Activated CD4-positive, alpha-beta memory T cell treated with anti-CD3 and anti-CD28 coated beads for 36 hours (primary cell): ENCODE measurements at places on chromosomes 11 and 22.
A peak's percentile ranks its signal among the peaks of the same experiment; 100 is the strongest.

DNA sequence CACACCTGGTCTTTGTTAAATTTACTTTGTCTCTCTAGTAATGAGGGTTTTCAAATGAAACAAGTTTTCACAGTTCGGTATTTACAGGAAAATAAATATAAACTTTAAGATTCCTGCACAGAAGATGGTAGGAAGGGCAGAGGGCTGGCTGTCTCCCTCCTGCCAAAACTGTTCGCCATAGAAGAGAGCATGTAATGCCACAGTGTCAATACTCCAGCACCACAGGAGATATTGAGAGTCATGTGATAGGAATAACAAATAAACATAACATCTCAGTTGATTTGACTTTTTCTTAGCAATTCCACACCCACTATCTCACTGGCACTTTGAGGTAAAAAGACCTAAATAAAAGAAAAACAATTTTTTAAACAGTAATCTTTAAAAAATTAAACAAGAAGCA, 100.9 kb downstream of the MRTFA start:
- H3K4me3 ChIP-seq, result no peak overlapping the region
- peaks cover 2% of the 10 kb centered on the region for H3K36me3 ChIP-seq
- H3K4me1 ChIP-seq, result peaks cover 55% of the 10 kb centered on the region
- H3K27ac ChIP-seq, result peak overlapping the region; percentile 83
- no peak for DNase-seq
- no peaks in the 10 kb centered on the region for H3K27me3 ChIP-seq

DNA sequence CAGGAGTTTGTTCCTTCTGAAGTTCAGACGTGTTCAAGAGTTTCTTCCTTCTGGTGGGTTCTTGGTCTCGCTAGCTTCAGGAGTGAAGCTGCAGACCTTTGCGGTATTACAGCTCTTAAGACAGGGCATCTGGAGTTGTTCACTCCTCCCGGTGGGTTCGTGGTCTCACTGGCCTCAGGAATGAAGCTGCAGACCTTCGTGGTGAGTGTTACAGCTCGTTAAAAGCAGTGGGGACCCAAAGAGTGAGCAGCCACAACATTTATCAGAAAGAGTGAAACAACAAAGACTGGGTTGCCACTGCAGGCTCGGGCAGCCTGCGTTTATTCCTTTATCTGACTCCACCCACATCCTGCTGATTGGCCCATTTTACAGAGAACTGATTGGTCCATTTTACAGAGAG, 373.1 kb downstream of the ETS1 start:
- DNase-seq, result no peak
- no peaks in the 10 kb centered on the region for H3K27me3 ChIP-seq
- no peaks in the 10 kb centered on the region for H3K36me3 ChIP-seq
- no peak overlapping the region for H3K4me3 ChIP-seq

DNA sequence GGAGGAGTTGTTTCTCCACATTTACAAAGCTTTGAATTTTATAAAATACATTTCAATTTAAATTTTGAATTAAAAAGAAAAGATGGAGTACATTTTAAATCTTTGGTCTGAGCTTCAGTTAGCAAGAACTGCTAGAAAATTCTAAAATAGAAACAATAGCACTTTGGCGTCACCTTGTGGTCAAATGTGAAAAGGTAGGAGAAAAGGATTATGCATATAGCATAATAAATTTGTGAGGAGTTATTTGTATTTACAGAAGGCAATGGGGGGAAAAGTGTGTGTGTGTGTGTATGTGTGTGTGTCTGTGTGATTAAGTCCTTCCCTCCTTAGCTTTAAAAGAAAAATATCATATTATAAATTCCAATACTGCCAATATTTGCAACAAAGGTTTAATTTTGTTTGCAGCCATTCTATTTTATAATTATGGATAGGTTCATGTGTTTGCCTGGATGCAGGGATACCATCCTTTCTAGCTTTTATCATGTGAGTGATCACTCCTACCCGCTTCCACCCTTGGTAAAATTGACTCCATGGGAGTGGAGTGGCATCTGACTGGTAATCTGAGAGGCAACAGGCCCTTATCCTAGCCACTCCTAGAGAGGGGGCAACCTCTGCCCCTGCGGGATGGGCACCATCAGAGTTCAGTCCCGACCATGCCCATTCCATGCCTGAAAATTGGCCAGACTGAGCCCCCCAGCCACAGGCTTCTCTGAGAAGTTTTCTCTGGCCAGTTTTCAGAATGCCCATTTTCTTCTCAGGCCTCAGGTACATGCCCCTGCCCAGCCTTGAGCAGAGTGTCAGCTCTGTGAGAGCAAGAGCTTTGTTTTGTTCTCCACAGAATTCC, 13.6 kb upstream of the LGR4 start:
- DNase-seq, result no peak
- no peak overlapping the region for H3K27ac ChIP-seq

GRCh38 chr22:29032014-29032475, 29.6 kb downstream of the C22orf31 start:
- H3K36me3 ChIP-seq, result no peaks in the 10 kb centered on the region
- H3K4me3 ChIP-seq, result no peak overlapping the region
- H3K27me3 ChIP-seq, result peaks cover 33% of the 10 kb centered on the region
- H3K27ac ChIP-seq, result no peak overlapping the region
- DNase-seq, result no peak
- peaks cover 8% of the 10 kb centered on the region for H3K4me1 ChIP-seq

- no peak overlapping the region for H3K4me3 ChIP-seq
- DNase-seq, result no peak
- peaks cover 4% of the 10 kb centered on the region for H3K4me1 ChIP-seq
- H3K36me3 ChIP-seq, result no peaks in the 10 kb centered on the region
Observed at GRCh38 chr11:63022441-63022840, 6.8 kb upstream of the SLC22A8 start.

- no peaks in the 10 kb centered on the region for H3K4me1 ChIP-seq
- peaks cover 1% of the 10 kb centered on the region for H3K36me3 ChIP-seq
- H3K27me3 ChIP-seq, result no peaks in the 10 kb centered on the region
- DNase-seq, result no peak
- H3K4me3 ChIP-seq, result no peak overlapping the region
Observed at GRCh38 chr11:86551288-86552092, 120.9 kb downstream of the ME3 start.

- no peak for DNase-seq
- H3K27ac ChIP-seq, result peak overlapping the region; percentile 63
- H3K27me3 ChIP-seq, result no peaks in the 10 kb centered on the region
- peak overlapping the region; percentile 28 for H3K4me3 ChIP-seq
- peaks cover 6% of the 10 kb centered on the region for H3K36me3 ChIP-seq
Observed at GRCh38 chr22:40180403-40180802, 2.7 kb downstream of the TNRC6B start.

GRCh38 chr22:39833610-39834009, 60.0 kb downstream of the ENTHD1 start:
- DNase-seq, result no peak
- no peak overlapping the region for H3K4me3 ChIP-seq
- H3K27ac ChIP-seq, result no peak overlapping the region
- H3K27me3 ChIP-seq, result no peaks in the 10 kb centered on the region

- no peak overlapping the region for H3K27ac ChIP-seq
- no peaks in the 10 kb centered on the region for H3K4me1 ChIP-seq
- no peak for DNase-seq
- no peaks in the 10 kb centered on the region for H3K27me3 ChIP-seq
Observed at GRCh38 chr11:73233692-73234470, 15.8 kb downstream of the P2RY2 start.

DNA sequence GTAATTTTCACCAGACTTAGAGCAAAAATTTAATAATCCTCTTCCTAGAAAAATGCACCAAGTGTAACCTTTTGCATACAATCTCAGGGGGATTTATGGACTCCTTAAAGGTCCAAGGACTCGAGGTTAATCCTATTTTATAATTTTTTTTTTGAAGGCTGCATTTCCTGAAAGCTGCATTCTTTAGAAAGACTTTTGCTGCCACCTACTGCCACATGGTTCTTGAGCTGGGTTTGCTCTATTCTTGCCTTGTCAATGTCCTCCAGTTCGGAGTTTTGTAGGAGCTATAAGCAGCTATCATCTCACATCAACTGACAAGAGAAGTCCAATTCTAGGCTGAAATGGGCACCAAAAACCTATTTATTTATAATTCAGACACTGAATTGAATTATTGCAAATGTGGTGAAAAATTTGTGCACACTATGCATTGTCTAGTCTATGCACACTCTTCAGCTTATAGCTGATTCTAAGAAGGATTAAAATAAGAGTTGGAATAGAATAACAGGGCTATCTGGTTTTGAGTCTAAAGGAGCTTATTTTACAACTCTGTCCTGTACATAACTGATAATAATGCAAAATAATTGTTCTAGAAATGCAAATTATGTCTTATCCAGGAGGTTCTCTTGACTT, 31.3 kb downstream of the TRAF6 start:
- peak; percentile 38 for DNase-seq
- H3K27me3 ChIP-seq, result no peaks in the 10 kb centered on the region
- peaks cover 8% of the 10 kb centered on the region for H3K36me3 ChIP-seq

- H3K4me1 ChIP-seq, result peaks cover 18% of the 10 kb centered on the region
- H3K36me3 ChIP-seq, result peaks cover 39% of the 10 kb centered on the region
- H3K27me3 ChIP-seq, result no peaks in the 10 kb centered on the region
- no peak overlapping the region for H3K4me3 ChIP-seq
- H3K27ac ChIP-seq, result no peak overlapping the region
Observed at GRCh38 chr11:63991558-63991957, 5.3 kb downstream of the OTUB1 start.

- H3K27me3 ChIP-seq, result no peaks in the 10 kb centered on the region
- no peak overlapping the region for H3K27ac ChIP-seq
- no peak overlapping the region for H3K4me3 ChIP-seq
- peaks cover 27% of the 10 kb centered on the region for H3K36me3 ChIP-seq
Observed at GRCh38 chr22:47062126-47062525, 299.7 kb downstream of the TBC1D22A start.
